ENCODE measurements at places on chromosomes 12 and 14.

GRCh38 chr12:78191611-78192010 lies 360.9 kb downstream of the NAV3 start:
- DNase-seq: no peak

DNA sequence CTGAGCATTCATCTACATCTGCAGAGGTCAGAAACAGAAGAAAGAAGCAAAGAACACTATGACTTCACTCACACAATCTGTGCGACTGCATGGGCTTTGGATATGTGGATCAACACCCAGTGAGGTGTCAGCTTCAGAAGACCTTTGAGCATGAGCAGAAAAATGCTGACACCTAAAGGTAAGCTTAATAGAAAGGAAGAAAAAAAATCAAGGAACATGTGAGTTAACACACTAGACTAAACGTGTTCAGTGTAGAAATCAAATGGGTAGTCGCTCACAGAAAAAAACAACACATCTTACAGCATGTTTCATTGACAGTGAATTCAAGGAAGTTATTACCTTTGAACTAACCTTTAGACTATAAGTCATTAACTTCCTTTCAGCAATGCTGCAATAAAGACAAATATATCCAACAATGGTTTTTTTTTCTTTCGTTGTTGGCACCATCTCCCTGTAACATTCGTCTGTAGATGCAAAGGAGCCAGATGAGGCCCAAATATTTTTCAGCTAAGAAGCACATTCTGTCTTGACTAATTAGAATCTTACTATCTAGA lies 30.9 kb downstream of the RTRAF start:
- DNase-seq: no peak

GRCh38 chr12:114674251-114675047 lies 9.5 kb downstream of the TBX3 start:
- DNase-seq: no peak

DNA sequence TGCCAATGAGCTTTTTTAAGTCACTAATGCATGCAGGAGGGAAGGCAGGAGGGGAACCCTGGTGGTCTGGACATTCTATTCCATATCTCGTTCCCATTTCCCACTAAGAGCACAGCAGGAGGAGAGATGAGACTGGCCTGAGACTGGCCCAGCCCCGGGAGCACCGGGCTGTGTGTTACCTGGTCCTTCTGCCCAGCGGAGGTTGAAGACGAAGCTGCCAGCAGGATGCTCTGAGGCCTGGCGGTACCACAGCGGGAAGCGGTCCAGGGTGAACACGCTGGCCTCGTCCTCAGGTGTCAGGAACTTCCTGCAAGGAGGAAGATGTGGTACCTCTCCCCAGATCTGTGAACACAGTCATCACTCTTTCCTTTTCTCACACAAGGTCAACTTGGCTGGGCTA lies 23.9 kb downstream of the LRTM2 start:
- DNase-seq: no peak

GRCh38 chr14:54931598-54932340 lies 29.1 kb upstream of the GCH1 start:
- no peak for DNase-seq

GRCh38 chr12:116266168-116266601 lies 11.3 kb downstream of the MED13L start:
- DNase-seq: no peak

- DNase-seq: no peak
Observed at GRCh38 chr12:72338437-72338836, 66.3 kb downstream of the TRHDE start.

GRCh38 chr14:54047645-54048308 lies 91.2 kb upstream of the BMP4 start:
- no peak for DNase-seq

GRCh38 chr12:89960011-89960507 lies 251.4 kb upstream of the ATP2B1 start:
- DNase-seq: no peak

DNA sequence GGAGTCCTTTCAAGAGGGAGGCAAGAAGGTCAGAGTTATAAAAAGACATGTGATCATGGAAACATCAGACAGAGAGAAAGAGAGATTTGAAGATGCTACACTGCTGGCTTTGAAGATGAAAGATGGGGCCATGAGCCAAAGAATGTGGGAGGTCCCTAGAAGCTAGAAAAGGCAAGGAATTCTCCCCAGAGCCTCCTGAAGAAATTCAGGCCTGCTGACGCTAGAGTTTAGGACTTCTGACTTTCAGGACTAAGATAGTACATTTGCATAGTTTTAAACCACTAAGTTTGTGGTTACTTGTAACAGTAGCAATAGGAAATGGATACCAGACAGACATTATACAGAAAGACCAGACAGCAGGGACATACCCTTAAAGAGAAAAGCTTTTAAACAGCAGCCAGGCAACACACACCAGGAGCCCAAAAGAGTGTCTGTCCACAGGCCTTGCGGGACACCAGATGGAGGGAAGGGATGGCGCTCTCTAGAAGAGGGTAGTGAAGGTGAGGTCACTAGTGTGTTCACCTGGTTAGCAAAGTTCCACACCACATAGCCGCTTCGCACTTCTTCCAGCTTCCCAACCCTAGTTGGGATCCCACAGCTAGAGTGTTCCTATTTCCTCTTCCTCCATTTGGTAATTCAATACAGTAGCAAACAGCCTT lies 29.7 kb upstream of the CEBPE start:
- no peak for DNase-seq

DNA sequence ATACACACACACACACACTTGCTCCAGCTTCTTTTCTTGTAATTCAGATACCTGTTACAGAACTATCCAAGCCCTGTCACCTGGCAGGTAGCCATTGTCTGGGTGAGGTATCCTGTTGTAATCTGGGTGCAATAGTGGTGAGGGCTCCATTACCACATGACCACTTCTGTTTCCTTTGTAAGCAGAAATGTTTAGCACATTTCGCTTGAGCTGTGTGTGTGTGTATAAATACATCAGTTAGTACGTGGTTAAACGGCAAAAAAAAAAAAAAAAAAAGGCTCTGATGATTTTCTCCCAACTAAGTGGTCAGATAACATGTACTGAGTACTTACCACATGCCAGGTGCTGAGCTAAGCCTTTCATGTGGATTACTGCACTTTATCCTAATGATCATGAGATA lies 129.3 kb upstream of the SSTR1 start:
- no peak for DNase-seq

GRCh38 chr12:114392909-114393308 lies 13.0 kb downstream of the TBX5 start:
- no peak for DNase-seq

DNA sequence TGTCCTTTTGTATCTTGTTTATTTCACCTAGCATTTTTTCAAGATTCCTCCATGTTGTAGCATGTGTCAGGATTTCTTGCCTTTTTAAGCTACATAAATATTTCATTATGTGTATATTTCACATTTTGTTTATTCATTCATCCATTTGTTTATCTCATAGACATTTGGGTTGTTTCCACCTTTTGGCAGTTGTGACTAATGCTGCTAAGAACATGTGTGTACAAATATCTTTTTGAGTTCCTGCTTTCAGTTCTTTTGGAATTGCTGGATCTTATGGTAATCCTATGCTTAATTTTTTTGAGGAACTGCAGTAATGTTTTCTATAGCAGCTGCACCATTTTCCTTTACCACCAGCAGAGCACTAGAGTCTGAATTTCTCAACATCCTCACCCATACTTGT lies 62.4 kb downstream of the SCN8A start:
- no peak for DNase-seq

DNA sequence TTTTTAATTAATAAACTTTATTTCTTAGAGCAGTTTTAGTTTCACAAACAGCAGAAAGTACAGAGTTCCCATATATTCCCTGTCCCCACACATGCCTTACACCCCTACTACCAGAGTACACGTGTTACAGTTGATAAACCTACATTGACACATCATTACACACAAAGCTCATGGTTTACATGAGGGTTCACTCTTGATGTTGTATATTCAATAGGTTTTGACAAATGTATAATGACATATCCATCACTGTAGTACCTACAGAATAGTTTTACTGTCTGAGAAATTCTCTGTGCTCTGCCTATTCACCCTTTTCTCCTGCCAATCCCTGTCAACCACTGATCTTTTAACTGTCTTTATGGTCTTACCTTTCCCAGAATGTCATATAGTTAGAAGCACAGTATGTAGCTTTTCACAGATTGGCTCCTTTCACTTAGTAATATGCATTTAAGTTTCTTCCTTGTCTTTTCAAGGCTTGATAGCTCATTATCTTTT lies 15.1 kb upstream of the CCDC91 start:
- no peak for DNase-seq

DNA sequence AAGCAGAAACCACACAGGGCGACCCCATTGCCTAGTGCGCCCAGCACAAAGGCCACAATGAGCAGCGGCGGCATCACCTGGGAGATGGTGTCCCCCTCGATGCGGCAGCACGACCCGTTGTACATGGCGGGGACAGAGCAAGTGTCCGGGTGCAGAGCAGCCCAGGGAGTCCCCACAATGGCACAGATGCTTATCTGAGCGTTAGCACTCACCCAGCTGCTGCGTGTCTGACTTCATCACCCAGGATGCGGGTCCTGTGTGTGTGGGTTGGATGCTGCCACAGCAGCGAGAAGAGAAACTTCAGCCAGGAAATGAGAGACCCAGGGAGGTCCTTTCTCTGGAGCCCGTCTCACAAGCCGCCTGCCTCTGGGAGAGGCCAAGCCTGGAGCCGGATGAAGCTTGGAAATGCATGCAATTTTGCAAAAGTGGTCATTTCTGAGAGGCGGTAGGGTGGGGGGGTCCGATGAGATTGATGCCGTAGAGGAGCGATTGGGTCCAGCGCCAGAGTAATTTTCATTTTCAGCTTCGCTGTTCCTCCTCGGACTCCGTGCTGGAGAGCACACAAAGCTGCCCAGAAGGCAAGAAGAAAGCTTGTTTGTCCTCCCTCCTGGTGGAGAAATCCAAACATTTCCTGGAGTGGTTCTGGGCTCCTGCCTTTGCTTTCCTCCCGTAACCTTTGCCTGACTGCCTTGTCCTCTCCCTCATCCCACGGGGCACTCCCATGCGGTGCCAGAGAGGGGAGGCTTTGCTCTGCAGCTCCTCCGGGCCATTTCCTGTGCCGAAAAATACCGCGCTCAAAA lies at the start of gene HCAR1:
TSS of gene HCAR1 (minus strand) at position 630 of the 800 bp plus-strand sequence. CDS start at position 125, 505 bp downstream.
- DNase-seq: no peak

DNA sequence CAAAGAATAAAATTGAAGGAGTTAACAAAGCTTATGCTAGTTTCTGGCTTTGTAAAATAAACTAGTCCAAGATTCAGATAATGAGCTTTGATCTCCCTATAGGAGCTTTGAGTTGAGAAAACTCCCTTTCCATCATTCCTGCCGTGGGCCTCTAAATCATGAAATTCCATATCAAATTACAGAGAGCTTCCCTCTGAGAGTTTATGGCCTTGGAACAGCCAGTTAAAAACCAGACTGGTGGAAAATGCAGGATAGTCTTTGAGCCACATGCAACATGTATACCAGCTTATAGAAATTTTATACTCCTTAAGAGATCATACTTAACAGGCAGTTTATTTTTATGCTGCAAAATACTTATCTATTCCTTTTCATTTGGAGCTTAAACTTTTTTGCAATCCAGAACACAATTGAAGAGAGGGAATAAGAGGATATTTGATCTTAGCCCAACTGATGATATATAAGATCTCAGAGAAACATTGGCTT lies 175.8 kb upstream of the ATP2B1 start:
- no peak for DNase-seq

DNA sequence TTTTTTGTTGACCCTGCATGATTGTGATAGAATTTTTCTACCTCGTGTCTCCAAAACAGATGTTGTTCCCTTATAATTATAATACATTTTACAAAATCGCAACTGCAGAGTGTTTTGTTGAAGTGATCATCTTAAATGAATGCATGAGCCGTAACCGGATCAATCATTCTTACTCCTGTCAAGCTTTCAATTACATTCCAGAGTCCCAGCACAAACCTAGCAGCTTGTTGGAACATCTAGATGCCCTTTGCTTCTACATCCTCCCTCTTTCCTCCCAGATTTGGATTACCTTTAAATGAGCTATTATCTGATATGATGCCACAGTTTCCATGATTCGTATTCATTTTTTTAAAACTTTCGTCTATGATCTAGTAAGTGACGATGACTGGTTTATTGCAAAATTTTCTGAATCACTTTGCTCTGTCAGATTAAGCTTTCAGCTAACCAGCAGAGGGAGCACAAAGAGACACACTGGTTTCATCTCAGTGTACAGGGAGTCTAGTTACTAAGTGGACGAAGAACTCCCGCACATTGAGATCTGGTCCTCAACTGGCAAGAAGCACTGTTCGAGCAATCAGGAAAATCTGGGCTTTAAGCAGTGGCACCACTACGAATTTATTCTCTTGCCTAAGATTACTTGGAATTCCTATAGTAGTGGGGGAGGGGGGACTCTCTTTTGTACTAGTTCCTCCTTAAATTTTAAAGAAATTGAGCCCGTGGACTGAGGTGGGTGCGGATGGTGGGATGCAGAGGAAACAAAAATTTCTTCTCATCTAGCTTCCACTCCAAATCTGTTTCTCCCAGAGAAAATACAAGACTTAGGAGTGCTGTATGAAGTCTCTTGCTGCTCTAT lies 40.9 kb downstream of the TSHR start:
- peak; percentile 48 for DNase-seq

- DNase-seq: no peak
Observed at GRCh38 chr14:21022686-21023085, 2.2 kb downstream of the NDRG2 start.

GRCh38 chr14:21320913-21321312 lies 41.0 kb downstream of the RPGRIP1 start:
- DNase-seq: no peak

- no peak for DNase-seq
Observed at GRCh38 chr14:104549536-104550339, 29.8 kb upstream of the C14orf180 start.

DNA sequence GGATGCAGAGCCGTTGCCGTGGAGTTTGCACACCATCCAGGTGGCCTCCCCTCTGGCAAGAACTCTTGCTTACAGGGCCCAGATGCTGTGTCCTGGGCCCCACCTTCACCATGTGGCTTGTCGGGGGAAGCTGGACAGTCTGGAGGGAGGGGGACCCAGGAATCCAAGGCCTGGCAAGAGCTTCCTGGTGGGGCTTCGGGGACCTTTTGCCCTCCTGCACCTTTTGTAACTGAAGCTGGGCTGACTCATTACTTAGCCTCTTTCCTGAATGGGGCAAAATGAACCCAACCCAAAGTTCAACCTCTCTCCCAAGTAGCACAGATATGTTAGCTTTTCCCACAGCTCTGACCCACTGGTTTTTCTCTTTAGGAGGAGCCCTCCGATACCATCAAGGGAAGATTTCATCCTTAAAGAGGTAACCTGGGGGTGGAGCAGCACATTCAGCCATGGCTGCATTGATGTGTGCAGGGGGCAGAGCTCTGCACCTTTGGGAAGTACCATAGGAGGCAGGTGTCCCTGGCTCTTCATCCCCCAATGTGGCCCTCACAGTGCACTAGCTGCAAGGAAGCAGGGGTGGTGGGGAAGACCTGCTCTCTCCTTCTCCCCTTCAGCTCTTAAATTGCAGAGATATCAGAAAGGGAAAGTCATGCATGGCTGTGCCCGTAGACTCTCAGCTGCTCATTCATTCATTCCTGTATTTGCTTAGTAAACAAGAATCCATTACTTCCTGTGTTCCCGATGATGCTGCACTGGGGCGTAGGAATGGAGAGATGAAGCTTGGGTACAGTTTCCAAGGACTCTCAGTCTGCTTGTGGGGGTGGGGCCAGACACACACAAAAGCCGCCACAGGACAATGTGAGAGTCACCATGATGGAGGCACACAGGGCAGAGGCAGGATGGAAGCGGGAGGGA lies 13.0 kb downstream of the MVK start:
- no peak for DNase-seq
